T-helper 2 cell (primary cell): ENCODE measurements at places on chromosomes 7 and 10.
A peak's percentile ranks its signal among the peaks of the same experiment; 100 is the strongest.

DNA sequence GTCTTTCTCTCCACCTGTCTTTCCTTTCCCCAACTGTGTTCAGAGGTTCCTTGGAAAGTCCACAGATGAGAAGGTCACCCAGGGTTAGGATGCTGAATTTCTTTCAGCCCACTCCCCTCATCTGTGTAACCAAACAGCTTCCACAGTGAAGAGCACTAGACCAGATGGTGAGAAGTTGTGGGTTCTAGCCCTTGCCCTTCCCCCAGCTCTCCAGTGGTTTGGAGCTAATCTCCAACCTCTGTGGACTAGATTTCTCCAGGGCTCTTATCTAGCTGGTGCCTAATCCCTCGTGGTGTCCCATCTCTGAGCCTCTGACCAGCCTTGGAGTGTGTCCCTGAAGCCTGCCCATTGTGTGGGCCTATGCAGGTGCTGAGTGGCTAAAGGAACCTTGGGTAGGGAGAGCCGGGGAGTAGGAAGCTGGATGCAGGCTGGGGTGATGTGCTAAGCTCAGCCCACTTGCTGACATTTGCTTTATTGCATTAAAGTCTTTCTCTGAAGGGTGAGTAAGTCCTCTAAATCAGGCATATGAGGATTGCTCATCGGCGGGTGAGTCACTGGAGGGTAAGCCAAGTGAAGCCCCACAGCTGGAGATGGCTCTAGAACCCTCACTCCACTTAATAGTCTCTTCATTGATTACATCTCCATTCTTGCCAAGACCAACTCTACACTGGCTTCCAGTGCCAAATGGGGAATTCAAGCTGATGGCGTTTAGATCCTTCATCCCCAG lies 14.9 kb downstream of the DUSP5 start:
- no peak for DNase-seq

GRCh38 chr10:101286248-101287046 lies 57.2 kb upstream of the LBX1 start:
- DNase-seq: no peak

DNA sequence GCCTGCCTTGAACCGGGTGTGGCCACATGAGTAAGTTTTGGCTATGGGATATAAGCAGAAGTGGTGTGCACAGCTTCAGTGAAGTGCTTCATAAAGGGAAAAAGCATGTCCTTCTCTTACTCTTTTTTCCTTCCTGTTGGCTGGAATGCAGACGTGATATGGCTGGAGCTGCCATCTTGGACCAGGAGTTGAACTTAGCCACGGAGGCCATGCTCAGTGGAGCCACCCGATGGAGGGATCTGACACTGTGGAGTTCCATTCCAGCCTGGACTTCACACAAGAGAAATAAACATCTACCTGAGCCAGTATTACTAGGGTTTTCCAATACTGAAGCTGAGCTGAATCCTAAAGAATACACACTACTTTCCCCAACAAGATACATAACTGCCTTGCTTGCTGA lies 52.3 kb downstream of the CCDC3 start:
- no peak for DNase-seq

DNA sequence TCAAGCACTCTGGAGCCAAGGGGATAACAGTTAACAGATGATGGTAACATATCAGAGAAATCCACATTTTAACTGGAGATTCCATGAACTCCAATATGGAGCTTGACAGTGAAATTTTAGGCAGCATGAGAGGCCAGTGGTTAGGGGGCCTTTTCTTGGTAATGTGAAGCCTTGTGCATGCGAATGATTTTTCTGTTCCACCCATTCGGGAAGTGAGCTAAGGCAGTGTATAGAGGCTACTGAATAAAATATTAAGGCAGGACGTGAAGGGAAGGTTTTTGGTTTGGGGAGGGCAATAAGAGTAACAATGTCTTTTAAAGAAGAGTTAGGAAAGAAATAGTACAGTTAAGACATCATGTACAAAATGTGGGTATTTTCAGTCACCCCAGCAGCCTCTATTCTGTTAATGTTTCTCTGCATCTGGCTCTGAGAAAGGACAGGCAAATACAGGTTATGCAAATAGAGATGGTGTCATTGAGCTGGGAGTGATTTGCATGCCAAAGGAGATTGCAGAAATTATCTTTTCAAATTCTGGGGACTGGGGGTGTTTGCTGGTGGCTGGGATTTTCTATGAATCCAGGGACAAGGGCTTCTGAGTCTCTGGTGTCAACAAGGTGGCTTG lies 6.8 kb upstream of the TAS2R60 start:
- no peak for DNase-seq

GRCh38 chr7:5526100-5526905 lies 102.7 kb upstream of the TNRC18 start:
- DNase-seq: peak; percentile 16

DNA sequence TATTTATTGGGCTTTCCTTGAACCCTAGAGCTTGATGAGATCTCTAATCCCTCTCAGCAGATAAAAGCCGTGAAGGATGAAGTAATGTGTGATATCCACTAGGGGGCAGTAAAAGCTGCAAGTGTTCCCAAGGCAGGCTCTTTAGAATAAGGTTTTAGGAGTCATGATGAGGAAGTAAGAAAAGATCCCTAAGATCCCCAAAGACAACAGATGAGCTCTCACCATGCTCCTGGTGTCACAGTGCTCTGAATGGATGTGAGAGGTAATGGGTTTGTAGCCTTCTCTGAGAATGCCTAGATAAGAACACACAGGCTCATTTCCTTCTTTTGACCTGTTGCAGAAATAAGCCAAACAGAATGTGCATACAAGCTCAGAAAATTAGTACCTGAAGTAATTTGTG lies 70.4 kb upstream of the ITPRID1 start:
- DNase-seq: no peak

- DNase-seq: no peak
Observed at GRCh38 chr7:92156990-92157389, 22.0 kb downstream of the LRRD1 start.

DNA sequence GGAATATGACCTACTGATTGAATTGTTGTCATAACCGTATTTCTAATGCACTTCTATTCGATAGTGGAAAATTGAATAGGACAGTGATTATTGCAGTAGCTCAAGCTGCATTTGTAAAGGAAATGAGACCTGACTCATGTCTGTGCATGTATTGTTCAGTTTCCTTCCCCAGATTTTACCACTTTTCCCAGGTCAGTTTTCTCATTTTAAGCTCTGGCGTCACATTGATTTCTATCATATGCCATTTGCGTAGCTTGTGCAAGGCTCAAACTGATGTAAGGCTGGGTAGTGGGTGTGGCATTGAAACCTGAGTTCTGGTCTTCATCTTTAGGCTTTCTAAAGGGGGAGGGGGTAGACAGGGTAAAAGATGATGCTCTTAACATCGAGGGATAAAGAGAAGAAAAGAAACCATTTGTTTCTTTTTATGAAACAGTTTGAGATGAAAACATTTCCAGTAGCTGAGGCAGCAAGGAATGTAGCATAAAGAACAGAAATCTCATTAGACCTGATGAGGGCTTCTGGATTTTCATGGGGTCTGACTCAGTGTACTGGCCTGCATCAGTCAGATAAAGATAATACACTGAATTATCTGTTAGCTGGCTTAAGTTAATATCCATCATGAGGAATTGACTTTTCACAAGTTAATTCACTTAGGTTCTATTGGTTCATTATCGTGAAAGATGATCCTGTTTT lies 182.3 kb upstream of the CDCA7L start:
- DNase-seq: no peak

DNA sequence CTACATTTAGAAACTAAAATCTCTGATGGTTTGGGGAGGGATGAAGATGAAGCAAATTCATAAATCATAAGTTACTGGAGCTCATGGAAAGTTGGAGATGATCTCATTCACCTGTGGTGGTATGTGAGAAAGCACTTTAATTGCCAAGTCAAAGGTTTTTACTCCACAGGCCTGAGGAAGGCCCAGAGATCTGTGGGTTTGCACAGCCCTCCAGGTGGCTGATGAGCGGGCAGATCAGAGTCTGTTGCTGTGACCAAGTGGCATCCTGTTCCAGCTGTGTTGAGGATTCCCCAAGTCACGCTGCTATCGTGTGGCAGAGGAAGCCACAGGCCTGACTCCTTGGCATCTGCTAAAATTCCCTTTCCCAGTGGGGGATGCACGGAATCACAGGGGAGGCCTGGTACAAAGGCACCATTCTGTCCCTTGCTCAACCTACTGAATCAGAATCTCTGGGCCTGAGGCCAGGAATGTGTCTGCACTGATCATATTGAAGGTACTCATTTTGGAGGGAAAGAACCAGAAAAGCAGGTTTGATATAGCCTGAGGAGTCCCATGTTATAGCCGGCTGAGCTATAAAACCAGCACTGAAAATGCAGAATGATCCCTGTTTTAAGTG lies 19.7 kb upstream of the DDC start:
- no peak for DNase-seq

DNA sequence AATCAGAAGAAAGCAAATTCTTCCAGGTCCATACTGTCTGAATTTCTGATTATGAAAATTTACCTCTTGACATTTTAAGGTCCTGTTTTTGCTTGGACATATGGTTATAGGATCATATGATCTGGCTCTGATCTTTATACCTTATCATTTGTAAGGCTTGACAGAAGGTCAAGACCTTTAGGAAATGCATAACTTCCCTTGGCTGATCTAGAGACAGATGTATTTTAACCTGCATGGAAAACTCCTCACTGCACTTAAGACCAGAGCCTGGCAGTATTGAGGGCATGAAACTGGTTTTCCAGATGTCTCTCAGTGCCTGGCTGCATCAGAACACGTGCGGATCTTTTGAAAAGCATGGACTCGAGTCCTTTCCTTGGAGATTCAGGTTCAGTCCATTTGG lies 55.9 kb downstream of the TRRAP start:
- DNase-seq: no peak

DNA sequence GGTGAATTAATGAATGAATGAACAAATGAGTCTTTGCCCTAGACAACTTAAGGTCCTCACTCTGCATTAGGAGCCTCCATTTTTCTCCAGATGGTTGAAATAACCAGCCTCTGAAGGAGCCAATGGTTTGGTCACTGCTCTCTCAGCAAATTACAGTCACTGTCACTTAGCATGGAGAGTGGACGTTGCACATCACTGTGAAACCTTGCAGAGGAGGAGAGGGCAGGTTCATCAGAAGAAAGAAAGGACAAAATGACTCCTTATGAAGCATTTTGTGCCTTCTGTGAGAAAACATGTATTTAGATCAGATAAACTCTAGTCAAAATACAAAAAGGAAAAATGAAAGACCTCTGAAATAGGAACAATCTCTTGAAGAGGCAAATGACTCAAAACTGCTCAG lies 6.6 kb upstream of the ATP6V0A4 start:
- DNase-seq: no peak

GRCh38 chr10:110511734-110512449 lies 14.2 kb downstream of the DUSP5 start:
- no peak for DNase-seq

DNA sequence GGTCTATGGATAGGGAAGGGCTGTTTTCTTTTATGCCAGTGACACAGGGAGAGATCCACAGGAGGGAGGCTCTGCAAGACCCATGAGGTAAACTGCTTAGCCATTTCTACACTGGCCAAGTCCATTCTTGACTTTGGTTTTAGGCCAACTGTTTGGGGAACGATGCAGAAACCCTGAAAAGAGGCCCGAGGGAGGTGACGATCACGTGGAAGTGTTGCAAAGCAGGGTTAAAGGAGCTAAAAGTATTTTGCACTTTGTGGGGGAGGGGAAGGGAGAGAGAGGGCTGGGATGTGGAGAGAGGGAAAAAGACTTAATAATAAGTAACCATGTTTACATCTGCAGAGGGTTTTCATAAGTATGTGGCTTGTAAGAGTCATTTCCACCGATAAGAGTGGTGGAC lies 239.7 kb downstream of the EMX2 start:
- no peak for DNase-seq

DNA sequence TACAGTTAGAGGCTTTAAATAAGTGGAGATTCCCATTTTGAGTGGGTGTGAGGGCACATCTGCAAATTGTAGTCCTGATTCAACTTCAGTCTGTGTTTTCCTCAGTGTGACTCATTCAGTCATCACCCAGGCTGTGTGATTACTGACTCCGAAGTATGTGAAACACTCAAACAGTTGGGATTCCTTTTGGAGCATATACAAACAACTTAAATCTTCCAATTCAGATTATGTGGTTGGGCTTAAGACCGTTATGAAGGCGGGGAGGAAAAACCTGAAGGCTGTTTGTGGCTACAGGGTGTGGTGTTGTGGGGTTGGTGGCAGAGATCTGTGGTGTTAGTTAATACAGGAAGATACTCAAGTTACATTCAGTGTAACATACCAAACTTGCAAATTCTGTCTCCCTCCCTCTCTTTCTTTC lies 259.7 kb upstream of the FERD3L start:
- peak; percentile 50 for DNase-seq
